Large intestine (tissue), 12 donors: ENCODE measurements at places on chromosomes 4 and X.

DNA sequence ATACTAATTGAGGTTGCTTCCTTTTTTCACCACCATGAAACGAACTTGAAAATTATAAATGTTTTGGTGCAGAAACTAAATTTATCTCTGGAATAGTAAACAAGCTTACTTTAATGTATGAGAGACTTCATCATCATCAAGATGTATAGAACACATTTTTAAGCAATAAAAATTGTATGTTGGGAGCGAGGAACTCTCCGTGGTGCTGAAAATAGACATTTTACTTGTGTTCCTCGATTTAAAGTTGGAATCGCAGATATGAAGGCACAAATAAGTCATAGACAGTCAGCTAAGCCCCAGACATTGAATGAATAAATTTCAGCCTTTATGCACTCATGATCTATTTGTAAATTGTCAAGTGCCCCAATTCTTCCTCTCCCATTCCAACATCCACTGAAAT is 310.7 kb downstream of the STK32B start:
- DNase-seq, result no peak

- no peak for DNase-seq
These were observed 85.4 kb upstream of the WWC2 start for GRCh38 chr4:183013730-183014002.

- DNase-seq, result no peak
These were observed 436.2 kb downstream of the KCNIP4 start for GRCh38 chr4:21512353-21512752.

DNA sequence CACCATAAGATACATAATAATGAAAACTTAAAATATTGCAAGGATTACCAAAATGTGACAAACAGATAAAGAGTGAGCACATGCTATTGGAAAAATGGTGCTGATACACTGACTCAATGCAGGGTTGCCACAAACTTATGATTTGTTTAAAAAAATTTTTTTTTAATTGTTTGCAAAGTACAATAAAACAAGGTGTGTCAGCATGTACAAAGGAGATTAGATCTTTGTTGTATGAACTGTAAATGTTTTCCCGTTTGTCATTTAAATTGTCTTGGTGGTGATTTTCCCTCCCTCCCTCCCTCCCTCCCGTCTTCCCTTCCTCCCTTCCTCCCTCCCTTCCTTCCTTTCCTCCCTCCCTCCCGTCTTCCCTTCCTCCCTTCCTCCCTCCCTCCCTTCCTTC is 31.4 kb downstream of the ANXA5 start:
- DNase-seq, result no peak

GRCh38 chrX:36961590-36961989 is 46.6 kb upstream of the FAM47C start:
- no peak for DNase-seq

- no peak for DNase-seq
These were observed 55.9 kb upstream of the NKX1-1 start for GRCh38 chr4:1462009-1462767.

GRCh38 chr4:70196857-70197256 is 1.3 kb downstream of the ODAM start:
- no peak for DNase-seq

- no peak for DNase-seq
These were observed 7.2 kb upstream of the MAGIX start for GRCh38 chrX:49155243-49155899.

DNA sequence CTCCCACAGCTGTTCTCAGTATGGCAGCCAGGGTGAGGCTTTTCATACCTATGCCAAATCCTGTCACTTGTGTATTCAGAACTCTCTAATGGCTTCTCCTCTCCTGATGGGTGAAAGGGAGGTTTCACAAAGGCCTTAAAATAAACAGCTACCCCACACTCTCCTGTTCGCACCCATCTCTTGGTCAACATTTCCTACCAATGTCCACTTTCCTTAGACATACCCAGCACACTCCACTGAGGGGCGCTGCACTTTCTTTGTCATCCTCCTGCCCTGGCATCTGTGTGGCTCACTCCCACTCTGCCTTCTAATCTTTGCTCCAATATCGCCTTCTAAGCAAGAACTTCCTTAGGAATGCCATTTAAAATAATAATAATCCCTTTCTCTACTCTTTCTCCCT is 313.3 kb downstream of the PPP3CA start:
- DNase-seq, result no peak

DNA sequence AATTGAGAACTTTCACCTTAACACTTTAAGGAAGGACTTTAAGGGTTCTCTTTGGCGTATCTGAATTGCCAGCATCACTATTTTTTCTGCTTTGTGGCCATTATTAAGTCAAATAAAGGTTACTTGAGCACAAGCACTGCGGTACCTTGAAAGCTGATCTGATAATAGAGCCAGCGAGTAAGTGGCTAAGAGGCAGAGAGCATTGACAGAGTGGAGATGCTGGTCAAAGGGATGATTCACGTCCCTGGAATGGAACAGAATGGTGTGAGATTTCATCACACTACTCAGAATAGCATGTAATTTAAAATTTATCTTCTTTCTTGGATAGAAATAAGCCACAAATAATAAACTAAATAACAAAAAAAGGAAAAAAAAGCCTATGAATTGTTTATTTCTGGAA is 57.1 kb upstream of the NPFFR2 start:
- DNase-seq, result no peak

GRCh38 chr4:87060957-87061356 is 126.1 kb downstream of the AFF1 start:
- DNase-seq, result no peak

DNA sequence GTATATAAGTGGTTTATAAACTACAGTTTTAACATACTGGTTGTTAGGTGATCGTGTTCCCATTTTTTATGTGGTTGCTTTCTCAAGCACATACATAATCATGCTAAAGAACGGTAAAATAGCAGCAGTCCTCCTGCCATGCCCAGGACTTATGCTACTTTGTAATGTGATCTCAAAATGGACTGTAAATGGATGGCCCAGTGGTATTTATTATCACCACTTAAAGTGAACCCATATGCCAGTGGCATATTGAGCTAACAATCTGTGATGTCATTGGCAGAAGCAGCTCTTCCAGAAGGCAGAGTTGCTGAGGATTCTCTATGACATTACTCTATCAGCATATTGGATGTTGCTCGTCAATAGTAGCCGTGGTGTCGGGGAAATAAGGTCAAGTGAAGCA is 28.6 kb downstream of the ANK2 start:
- no peak for DNase-seq

- no peak for DNase-seq
These were observed 3.2 kb downstream of the SEL1L3 start for GRCh38 chr4:25859429-25860148.

GRCh38 chr4:35125995-35126712 is 1118.2 kb downstream of the ARAP2 start:
- DNase-seq, result no peak

DNA sequence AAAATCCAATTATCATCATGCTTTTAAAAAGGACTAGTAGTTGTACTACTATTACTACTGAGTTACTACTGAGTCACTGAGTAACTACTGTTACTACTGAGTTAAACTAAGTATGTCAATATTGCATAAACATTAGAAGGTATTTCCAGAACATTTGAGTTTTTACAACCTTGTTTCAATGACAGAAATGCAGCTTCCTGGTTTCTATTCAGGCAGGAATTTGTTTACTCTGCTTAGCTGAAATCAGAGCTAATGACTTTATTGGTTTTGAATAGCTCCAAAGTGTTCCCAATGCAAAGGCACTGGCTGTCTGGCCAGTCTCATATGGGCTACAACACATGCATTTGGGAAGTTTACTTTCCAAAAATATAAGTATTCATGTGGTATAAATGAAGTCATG is 12.0 kb downstream of the RPS6KA6 start:
- peak; percentile 12 for DNase-seq

DNA sequence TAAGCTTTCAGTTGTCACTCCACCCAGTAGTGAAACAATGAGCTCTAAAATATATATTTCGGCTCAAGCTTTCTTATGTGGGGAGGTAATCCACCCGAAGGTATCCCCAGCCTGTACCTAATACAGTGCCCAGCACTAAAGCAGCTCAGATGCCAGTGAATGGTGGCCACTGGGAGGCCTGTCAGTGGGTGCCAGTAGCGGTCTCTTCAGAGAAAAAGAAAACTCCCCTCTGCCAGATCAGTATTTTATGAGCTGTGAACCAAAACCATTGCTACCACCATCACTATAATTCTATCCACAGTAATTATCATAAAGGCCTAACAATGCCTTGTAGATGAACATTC is 835 bp upstream of the NFKB1 start:
- DNase-seq, result no peak

GRCh38 chr4:145340071-145340675 is 141.5 kb upstream of the SMAD1 start:
- DNase-seq, result peak; percentile 61

DNA sequence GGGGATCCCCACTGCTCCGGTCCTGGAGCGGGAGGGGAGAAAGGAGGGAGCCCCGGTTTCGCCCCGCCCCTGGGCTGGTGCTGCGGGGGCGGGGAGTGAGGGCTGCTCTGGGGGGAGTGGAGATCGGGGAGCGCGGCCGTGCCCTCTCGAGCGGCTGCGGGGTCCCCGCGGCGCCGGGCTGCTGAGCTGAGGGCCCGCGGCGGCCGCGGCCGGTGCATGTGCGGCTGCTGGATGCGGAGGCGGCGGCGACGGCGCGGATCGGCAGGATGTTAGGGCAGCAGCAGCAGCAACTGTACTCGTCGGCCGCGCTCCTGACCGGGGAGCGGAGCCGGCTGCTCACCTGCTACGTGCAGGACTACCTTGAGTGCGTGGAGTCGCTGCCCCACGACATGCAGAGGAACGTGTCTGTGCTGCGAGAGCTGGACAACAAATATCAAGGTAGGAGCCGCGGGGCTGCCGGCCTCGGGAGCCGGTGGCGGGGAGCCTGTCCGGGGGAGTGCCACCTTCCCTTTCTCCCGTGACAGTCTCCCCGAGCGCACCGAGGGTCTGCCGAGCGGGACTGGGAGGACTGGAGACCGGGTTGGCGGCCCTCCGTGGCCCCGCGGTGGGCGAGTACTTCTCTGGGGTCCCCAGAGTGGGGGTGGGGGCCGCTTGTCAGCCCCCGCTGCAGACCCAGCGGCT is at the start of gene ING2:
Gene ING2 (plus strand): TSS at position 129 of the 681 bp plus-strand sequence. CDS start 138 bp downstream, at position 267.
- DNase-seq, result no peak

DNA sequence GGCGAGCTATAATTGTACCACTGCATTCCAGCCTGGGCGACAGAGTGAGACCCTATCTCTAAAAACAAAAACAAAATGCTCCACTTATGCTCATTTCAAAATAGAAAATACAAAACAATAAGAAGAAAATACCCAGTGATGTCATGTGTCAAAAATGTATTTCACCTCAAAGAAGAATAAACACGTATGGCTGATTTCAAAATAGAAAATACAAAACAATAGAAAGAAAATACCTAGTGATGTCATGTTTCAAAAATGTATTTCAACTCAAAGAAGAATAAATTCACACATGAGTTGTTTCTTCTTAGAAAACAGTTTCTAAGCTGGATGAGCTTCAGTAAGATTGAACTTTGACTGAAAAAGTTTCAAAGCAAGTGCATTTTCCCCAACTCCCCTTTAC is 20.3 kb upstream of the PDCL2 start:
- DNase-seq, result no peak

DNA sequence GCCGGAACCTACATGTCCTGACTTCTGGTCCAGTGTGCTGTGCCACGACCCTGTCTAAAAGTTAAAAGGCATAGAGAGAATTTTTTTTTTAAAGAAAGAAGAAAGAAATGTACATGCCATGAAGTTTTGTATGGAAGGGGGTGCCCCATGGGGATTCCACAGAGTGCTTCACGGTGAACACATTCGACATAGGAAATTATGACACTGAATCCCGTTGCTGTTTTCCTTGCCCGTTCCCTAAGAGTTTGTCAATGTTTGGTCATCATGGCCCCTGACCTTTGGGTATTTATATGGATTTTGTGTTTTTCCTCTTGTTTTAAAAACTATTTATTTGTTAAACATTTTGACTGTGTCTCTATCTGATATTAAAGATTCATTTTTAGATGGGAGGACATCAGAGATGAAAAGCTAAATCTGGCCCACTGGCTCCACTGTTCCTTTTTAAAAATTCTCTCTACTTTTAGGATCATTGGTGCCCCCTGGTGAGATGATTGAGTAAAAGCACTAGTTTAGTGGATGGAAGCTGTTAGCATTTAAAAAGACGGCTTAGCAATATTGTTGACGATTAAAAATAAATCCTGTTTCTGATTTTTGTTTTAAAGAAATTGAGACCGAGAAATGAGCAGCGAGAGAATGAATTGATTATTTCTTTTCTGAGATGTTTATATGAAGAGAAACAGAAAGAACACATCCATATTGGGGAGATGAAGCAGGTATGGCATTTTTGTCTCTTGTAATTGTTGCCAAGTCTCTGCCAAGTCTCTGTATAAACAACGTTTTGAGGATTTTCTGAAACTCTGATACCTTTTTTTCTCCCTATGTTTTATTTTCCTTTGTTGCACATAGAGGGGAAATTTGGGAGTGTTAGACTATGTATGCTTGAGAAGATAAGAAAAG is 75.0 kb downstream of the PTTG2 start:
- no peak for DNase-seq

DNA sequence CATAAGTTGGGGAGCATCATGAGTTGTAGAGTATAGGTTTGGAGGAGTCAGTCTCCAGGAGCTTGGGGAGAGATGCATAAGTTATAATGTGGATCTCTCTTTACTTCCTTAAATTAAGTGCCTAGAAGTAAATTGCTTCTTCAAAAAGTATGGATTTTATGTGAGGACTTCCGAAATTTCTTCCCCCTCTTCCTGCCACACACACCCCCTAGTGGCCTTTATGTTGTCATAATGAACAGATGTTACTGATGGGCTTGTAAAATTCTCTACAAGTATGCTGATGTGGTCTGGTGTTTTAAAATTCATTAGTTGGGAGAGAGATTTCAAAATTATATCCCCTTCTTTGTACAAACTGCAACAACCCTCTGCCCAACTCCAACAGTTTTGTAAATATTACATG is 2.3 kb upstream of the METTL14 start:
- DNase-seq, result no peak

- DNase-seq, result no peak
These were observed 241.9 kb upstream of the NDST4 start for GRCh38 chr4:115355329-115355728.

- DNase-seq, result no peak
These were observed 84.4 kb downstream of the STOX2 start for GRCh38 chr4:183989461-183989860.

DNA sequence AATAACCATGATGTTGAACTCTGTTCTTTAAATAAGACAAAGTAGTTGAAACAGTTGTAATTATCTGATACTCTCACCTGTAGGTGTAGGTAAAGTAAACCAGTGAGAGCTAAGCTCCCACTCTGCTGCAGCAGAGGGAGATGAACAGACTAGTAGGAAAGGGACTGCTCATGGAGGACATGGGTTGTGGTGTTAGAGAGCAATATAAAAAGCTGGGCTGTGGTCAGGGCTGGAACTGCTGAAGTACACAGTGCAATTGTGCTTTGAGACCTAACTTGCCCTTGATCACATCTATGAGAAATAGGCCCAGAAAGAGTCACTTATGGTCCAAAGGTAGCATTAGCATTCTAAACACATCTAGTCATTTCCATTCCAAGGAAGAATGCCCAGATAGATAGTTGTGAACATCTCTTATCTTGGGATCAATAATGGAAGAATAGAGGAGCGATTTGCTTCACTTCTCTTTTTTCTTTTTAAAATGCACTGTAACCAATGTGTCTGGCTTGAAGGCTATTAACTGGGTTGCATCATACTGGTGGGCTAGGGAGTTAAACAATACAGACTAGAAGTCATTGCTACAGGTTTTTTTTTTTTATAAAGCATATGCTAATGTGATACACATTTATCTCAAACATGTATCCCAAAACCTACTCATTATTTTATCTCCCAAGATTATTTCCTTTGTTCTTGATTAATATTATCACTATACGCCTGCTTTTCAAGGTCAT is 251.3 kb upstream of the CENPE start:
- no peak for DNase-seq
